ENCODE measurements at places on chromosomes 2 and 18.

GRCh38 chr2:169018390-169018789 is 12.7 kb downstream of the ABCB11 start:
- DNase-seq = no peak

- no peak for DNase-seq
These were observed 87.0 kb downstream of the FARSB start for GRCh38 chr2:222568865-222569264.

GRCh38 chr2:238900511-238900910 is 52.6 kb downstream of the TWIST2 start:
- no peak for DNase-seq

DNA sequence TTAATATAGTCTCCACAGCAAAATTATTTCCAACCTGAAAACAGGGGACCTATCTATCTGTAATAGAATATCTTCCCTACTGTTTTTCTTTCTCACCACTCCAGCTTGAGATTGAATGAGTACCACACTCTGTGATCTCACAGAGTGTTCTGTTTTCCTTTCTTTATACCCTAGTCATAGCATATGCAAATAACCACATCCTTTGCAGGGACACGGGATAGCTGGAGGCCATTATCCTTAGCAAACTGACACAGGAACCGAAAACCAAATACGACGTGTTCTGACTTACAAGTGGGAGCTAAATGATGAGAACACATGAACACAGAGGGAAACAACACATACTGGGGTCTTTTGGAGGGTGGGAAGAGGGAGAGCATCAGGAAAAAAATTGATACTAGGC is 224.7 kb downstream of the SLC8A1 start:
- DNase-seq = no peak

- DNase-seq = no peak
These were observed 38.0 kb downstream of the LINC00305 start for GRCh38 chr18:64110692-64111480.

DNA sequence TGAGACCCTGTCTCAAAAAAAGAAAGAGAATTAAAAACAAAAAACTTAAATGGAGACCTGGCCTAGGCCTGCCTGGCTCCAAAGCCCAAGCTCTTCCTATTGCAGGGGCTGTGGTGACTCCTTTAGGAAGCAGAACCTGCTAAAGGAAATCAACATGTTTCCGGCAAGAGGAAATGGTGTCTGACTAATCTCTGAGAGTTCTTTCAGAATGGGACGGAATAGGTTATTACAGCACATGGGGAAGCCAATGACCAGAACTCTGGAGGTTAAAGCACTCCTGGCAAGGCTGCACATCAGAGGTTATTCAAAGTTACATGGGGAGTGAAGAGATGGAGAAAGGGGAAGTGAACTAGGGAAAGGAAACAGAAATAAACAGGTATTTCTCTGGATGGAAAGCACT is 21.4 kb downstream of the KIF3C start:
- DNase-seq = no peak

- no peak for DNase-seq
These were observed 3.7 kb downstream of the HDAC4 start for GRCh38 chr2:239396881-239397681.

GRCh38 chr2:17317439-17317976 is 200.7 kb downstream of the RAD51AP2 start:
- no peak for DNase-seq

DNA sequence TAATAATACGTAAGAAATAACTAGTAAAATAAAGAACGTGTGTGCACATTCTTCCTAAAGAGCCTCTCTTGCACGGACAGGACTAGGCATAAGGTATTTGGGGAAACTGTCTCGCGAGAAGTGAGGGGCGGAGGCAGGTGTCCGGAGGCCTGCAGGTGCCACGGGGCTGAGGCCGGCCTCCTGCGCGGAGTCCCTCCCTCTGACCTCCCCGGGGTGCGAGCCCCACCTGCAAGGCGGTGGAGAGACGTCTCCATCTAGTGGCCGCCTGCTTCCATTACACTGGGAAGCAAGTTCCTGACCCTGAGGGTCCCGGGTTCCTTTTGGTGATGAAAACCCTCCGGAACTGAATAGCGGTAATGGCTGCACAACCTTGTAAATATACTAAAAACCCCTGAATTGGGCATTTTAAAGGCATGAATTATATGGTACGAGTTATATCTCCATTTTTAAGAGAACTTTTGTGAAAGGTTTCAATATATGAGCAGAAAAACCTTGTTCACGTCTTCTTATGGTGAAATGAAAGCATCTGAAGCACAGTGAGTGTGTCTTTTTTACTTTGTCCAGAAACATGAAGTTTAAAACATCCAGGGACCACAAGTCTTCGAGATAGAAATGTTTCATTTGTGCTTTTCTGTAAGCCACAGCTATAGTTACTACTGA is 35.5 kb upstream of the CTDP1 start:
- peak; percentile 70 for DNase-seq

- no peak for DNase-seq
These were observed 3.5 kb upstream of the TUBB6 start for GRCh38 chr18:12304351-12305210.

GRCh38 chr2:106012591-106013347 is 181.3 kb downstream of the UXS1 start:
- no peak for DNase-seq

- DNase-seq = no peak
These were observed 254.6 kb upstream of the SPRED2 start for GRCh38 chr2:65686928-65687521.

DNA sequence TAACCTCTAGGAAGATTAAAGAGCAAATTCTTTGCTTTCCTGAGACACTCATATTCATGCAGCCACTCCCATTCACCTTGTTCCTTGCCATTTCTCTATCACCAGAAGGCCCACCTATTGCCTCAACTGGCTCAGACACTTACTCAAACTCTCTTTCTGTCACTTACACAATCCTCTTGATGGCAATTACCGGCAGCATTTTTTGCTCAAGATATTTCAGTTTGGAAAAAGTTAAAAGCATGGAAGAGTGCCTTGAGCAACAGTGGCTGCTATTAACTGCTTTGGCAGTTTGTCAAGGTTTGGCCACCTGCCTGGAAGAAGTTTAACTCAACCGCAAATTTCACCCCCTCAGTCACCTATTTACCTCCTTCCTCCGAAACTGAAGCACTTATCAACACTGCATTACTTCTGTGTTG is 1104.0 kb upstream of the PIK3C3 start:
- no peak for DNase-seq

- no peak for DNase-seq
These were observed 34.5 kb upstream of the CCDC93 start for GRCh38 chr2:118048401-118048800.

DNA sequence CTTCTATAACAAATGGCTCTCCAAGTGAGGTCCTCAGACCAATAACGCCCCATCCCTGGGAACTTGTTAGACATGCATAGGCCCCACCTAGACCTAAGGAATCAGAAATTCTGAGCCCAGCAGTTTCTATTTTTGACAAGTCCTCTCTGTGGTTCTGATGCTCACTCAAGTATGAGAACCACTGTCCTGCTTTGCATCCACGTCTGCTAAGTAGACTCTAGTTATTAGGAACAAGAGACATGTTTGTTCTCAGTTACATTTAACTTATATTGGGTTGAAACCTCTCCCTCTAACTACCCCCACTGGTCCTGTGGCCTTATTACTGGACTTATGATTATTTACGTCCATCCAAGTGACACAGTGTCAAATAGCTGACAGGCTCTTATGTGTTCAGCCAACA is 70.3 kb downstream of the TMEM17 start:
- no peak for DNase-seq

DNA sequence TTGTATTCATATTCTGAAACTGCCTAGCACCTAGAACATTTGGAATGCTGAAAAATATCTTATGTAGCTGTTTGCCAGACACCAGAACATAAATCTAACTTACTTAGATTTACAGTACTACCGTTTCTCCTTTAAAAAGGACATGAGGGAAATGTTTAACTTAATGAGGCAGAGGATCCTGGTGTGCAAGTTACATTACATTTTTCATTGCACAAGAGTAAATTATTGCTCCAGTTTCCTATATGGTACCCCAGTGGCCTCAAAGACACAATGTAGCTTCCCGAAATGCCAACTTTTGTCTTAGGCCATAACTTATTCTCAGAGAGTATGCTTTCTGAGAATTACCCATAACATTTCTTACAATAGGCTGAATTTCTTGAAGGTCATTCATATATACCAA is 105.5 kb upstream of the DTNA start:
- no peak for DNase-seq

- no peak for DNase-seq
These were observed 49.5 kb downstream of the TGIF1 start for GRCh38 chr18:3499501-3499900.

- DNase-seq = no peak
These were observed 284.7 kb downstream of the IRS1 start for GRCh38 chr2:226514895-226515294.

DNA sequence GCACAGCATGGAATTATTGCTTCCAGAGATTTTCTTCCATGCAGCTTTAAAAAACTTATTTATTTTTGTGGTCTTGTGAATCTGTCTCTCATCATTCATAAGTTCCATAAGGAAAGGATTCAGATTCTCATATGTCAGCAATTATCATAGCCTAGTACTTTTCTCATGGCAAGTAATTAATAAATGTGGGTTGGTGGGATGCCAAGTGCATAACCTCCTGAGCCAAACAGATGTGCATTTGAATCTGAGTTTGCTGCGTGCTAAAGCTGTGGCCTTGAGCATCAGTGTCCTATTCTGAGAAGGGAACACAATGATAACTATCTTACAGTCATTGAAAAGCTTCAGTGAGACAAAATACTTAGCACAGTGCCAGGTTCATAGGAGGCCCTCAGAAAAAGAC is 331.9 kb downstream of the PDE11A start:
- no peak for DNase-seq

DNA sequence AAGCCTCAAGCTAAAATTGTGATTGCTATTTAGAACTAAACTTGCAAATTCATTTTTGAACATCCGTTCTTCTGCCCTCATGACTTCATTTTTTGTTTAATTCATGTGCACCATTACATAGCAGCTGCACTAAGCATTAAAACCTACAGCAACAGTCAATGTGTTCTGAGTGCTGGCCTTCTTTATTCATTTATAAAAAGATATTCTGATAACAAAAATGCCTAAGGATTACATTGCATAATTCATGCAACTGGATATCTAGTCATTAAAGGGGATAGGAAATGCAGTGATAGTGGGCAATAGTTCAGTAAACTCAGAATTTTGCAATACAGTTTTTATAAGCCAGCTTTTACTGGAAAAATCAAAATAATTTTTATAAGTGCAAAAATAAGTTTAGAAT is 294.4 kb upstream of the EPC2 start:
- DNase-seq = no peak

DNA sequence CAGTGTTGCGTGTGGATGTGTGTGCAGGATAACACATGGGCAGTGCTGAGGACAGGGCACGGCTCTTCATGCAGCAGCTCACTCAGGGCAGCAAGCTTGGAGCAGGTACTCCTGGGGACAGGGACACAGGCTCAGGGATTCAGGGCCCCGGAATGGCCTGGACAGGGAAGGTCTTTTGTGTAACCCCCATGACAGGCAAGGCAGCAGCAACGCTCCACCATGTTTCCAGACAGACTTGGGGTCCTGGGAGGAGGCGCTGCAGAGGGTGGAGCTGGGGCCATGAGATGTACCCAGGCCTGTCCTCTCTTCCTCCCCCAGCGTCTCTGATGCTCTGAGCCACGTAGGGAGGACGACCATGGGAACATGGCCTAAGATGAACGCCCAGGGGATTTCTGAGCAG is 58.3 kb downstream of the ADNP2 start:
- DNase-seq = no peak

GRCh38 chr2:11187731-11188130 is 32.5 kb downstream of the SLC66A3 start:
- no peak for DNase-seq

GRCh38 chr2:128562471-128563347 is 244.0 kb upstream of the HS6ST1 start:
- DNase-seq = no peak

DNA sequence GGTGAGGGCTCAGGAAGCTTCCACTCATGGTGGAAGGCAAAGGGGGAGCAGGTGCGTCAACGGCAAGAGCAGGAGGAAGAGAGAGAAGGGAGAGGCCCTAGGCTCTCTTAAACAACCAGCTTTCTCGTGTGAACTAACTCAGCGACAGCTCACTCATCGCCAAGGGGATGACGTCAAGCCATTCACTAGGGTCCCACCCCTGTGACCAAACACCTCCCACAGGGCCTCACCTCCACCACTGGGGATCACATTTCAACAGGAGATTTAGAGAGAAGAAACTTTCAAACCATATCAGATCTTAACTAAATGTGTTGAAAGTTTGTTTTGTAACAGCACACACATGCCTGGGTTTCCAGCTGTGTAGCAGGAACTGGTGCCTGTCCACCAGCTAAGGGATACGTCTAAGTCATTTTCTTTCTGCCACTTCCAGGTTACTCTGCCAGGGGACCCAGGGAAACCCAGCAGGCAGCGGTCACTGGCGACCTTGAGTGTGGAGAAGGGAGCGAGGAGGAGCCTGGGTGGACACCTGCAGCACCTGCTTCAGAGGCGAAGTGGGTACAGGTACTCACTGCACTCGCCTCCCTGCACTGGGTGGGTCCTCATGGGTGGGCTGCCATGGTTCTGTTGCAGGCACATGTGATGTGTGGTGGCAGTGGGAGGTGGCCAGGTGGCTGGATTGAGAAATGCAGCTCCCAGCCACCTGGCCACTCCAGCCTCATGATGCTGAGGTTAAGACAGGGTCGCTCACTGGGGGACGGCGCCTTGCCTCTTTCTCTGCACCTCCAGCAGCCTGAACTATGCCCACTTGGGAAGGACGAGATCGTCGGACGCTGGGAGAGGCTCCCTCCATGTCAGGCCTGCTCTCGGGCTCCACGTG is 8.4 kb upstream of the GPC1 start:
- DNase-seq = no peak

GRCh38 chr2:189142893-189143759 is 36.4 kb downstream of the COL5A2 start:
- DNase-seq = peak; percentile 8

GRCh38 chr2:235977445-235977844 is 190.7 kb downstream of the GBX2 start:
- no peak for DNase-seq

- DNase-seq = no peak
These were observed 26.1 kb downstream of the DGUOK start for GRCh38 chr2:73952499-73953446.

GRCh38 chr2:143881246-143881645 is 638.7 kb downstream of the ZEB2 start:
- no peak for DNase-seq

DNA sequence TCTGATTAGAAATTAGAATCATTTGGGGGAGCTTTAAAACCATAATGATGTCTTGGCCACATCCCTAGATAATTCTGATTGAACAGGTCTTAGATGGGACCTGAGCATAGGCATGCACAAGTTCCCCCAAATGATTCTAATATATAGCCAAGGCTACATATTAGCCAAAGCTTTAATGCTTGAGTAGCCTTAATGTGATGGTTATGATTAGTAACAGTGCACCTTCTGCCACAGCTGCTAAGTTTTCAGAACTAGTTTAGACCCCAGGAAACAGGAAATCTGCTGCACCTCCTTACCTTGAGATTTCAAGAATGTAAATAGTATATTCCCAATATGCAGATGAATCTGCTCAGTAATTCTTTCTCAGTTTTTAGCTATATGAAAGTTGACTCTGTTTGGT is 119.8 kb downstream of the PTPN4 start:
- no peak for DNase-seq

GRCh38 chr2:176383836-176384442 is 114.7 kb downstream of the MTX2 start:
- no peak for DNase-seq
